Right ventricle myocardium superior (tissue), 1 donor: ENCODE measurements at places on chromosomes 7 and 10.

GRCh38 chr7:41257660-41258059 lies 445.2 kb downstream of the INHBA start:
- DNase-seq: no peak

- DNase-seq: no peak
Measured at GRCh38 chr7:157940497-157940896, 603.7 kb downstream of the DNAJB6 start.

DNA sequence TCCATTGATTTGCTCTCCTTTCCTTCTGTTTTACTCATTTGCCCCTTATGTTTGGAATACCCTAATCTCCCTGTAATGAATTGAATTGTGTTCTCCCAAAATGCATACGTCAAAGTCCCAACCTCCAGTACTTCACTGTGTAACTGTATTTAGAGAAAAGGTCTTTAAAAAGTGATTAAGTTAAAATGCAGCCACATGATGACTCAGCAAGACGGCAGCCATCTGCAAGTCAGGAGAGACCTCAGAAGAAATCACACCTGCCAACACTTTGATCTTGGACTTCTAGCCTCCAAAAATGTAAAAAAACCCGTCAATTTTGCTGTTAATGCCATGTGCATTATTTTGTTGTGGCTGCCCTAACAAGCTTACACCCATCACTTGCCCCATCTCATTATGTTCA lies 85.3 kb upstream of the PCLO start:
- no peak for DNase-seq

DNA sequence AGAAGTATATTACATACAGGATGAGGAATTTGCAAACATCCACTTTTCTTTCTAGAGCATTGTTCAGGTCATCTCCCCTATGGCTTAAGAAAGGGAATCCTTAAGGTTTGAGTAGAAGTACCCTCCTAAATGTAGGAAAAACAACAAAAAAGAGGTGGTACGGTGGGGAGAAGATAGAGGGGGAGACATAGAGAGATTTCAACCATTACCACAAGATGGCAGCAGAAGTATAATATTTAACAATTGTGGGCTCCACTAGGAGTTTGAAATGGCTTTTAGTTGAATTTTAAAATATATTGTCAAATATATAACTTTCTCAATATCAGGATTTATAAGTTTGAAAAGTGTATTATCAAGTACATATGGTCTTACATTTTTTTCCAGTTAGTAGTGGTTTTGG lies 72.7 kb upstream of the PRKG1 start:
- DNase-seq: no peak

GRCh38 chr7:31702354-31702753 lies 15.3 kb downstream of the PPP1R17 start:
- no peak for DNase-seq
